Adrenal gland (tissue), 19 donors: ENCODE measurements at places on chromosomes 5 and 9. TPM values are rescaled to one million over a fixed set of nuclear protein-coding genes. Genes with fewer than 3 reads are reported as not detected.

- no peaks in the 10 kb centered on the region for H3K36me3 ChIP-seq
- DNase-seq: no peak
- H3K27me3 ChIP-seq: no peaks in the 10 kb centered on the region
These were observed 122.7 kb upstream of the APC start for GRCh38 chr5:112614986-112615385.

Gene ORM2
- not detected for total RNA-seq

Gene SHLD3
- 4.8 TPM for total RNA-seq

Gene NTRK2
- 1.2 TPM for total RNA-seq

- DNase-seq: no peak
- H3K4me1 ChIP-seq: no peaks in the 10 kb centered on the region
- no peaks in the 10 kb centered on the region for H3K36me3 ChIP-seq
- no peak overlapping the region for H3K27ac ChIP-seq
These were observed 468.5 kb downstream of the TMEM232 start for GRCh38 chr5:110257971-110258370.

Gene LCN9
- total RNA-seq: not detected

DNA sequence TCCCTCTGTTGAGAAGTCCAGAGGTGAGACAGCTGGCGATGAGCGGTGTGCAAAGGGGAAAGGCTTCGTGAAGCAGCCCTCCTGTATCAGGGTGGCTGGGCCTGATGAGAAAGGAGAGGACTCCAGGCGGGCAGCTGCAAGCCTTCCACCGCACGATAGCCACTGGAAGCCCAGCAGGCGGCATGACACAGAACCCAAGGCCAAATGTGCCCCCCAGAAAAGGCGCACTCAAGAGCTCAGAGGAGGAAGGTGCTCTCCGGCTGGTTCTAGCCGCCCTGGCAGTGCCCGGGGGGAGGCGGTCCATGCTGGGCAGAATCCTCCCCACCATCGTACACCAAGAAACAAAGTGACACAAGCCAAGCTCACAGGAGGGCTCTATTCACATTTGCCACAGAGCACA is 60.3 kb downstream of the TEX10 start:
- no peaks in the 10 kb centered on the region for H3K4me1 ChIP-seq
- no peak overlapping the region for H3K4me3 ChIP-seq
- H3K27ac ChIP-seq: no peak overlapping the region
- DNase-seq: no peak
- H3K27me3 ChIP-seq: no peaks in the 10 kb centered on the region

Gene WNT8A
- not detected for total RNA-seq

DNA sequence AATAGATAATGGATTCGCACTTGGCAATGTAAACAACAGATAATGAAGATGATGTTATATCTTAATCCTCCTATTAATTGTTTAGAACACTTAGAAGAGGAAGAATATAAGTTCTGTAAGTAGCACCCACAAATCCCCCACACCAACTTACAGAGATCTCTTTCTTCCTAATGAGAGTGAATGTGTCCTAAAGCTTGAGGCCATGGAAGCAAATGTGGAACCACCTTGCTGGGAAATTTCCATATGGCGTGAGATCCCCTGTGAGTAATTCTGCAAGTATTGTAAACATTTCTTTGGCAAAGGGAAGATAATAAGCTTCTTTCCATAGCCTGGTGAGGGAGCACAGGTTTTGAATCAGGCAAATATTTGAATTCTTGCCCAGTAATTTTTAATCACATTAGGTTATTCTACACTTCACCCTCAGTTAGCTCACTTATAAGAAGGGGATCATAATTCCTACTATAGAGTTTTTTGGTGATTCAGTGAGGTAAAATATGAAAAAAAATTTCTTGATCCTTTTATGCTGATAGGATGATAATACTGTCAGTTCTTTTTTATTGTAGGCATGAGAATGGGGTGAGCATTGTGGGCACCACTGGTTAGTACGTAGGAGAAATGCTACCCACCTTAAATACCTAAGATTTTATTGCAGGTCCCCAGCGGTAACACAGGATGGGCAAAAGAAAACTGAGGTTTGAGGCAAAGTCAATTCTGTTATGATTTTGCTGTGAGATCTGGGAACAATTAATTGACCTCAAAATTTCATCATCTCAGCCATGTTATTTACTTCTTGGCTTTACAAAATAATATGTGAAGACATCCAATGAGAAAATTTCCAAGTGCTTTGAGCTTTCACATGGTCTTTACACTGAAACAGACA is 574.8 kb downstream of the PSAT1 start:
- no peaks in the 10 kb centered on the region for H3K27me3 ChIP-seq
- DNase-seq: no peak
- no peak overlapping the region for H3K4me3 ChIP-seq
- no peak overlapping the region for H3K27ac ChIP-seq

Gene CACNA1B
- total RNA-seq: 0.23 TPM

DNA sequence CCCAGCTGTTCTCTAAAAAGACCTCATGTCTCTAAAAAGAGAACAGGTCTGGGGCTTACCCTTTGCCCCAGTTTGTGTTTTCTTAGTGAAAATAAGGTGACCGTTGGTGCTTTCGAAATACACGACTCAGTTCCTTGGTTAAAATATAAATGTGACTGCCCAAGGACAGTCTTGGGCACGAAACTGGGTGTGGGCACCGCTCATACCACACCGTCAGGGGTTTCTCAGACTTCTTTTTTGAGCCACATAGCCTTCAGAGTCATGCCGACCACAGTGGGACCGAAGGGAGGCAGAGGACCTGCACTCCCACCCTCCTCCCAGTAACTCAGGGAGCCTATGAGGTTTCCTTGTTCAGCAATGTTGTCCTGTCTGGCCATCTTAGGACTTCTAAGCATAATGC is 6.5 kb downstream of the SNX18 start:
- peaks cover 40% of the 10 kb centered on the region for H3K4me1 ChIP-seq
- no peaks in the 10 kb centered on the region for H3K27me3 ChIP-seq
- DNase-seq: peak; percentile 32
- H3K27ac ChIP-seq: peak overlapping the region; percentile 77
- no peaks in the 10 kb centered on the region for H3K36me3 ChIP-seq
- H3K4me3 ChIP-seq: no peak overlapping the region

DNA sequence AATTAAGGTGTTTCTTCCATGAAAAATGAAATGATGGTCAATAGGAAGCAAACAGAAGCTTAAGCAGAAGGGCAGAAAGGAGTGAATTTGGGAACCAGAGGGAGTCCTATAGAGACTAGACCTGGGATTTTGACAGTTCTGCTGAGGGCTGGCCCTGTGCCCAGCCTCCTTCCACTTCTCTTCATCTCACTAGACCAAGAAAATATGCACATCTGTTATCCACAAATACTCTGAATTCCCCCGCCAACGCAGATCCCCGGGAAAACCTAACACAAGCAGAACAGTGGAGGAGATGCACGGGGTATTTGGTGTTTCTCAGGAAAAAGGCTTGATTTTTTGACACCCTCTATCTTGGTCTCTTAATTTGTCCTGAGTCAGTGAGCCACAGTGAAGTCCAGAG is 22.7 kb downstream of the GRIA1 start:
- no peaks in the 10 kb centered on the region for H3K36me3 ChIP-seq
- DNase-seq: no peak
- no peak overlapping the region for H3K4me3 ChIP-seq

- no peaks in the 10 kb centered on the region for H3K36me3 ChIP-seq
- no peak overlapping the region for H3K4me3 ChIP-seq
- no peak for DNase-seq
- H3K4me1 ChIP-seq: no peaks in the 10 kb centered on the region
- no peaks in the 10 kb centered on the region for H3K27me3 ChIP-seq
These were observed 106.4 kb downstream of the C9orf50 start for GRCh38 chr9:129514497-129514867.
